Mucosa of descending colon (tissue), 3 donors: ENCODE measurements at places on chromosomes 2 and 18. TPM values are rescaled to one million over a fixed set of nuclear protein-coding genes. Genes with fewer than 3 reads are reported as not detected.

The STRN gene
- 37.7 TPM for total RNA-seq

The LRATD1 gene
- 139 TPM for total RNA-seq

The DIPK1C gene
- total RNA-seq = not detected

The TWIST2 gene
- total RNA-seq = 1.1 TPM

The TCF7L1 gene
- 1.3 TPM for total RNA-seq

The GKN1 gene
- not detected for total RNA-seq

The HAT1 gene
- total RNA-seq = 30.9 TPM

The GCKR gene
- 0.29 TPM for total RNA-seq

The CCDC148 gene
- 0.20 TPM for total RNA-seq

The WDR54 gene
- 4.8 TPM for total RNA-seq

The CCDC74B gene
- total RNA-seq = 0.63 TPM

The ARID5A gene
- total RNA-seq = 4.8 TPM

The ACP1 gene
- total RNA-seq = 61.9 TPM
